Common myeloid progenitor, CD34-positive (primary cell): ENCODE measurements at places on chromosomes 3 and 15.
A peak's percentile ranks its signal among the peaks of the same experiment; 100 is the strongest.

GRCh38 chr3:177402533-177402932, 205.3 kb upstream of the TBL1XR1 start:
- no peak for DNase-seq

- peak; percentile 61 for DNase-seq
Observed at GRCh38 chr3:10248984-10249748, 907 bp downstream of the TATDN2 start.

GRCh38 chr15:59165726-59166125, 40.9 kb upstream of the LDHAL6B start:
- peak; percentile 4 for DNase-seq

DNA sequence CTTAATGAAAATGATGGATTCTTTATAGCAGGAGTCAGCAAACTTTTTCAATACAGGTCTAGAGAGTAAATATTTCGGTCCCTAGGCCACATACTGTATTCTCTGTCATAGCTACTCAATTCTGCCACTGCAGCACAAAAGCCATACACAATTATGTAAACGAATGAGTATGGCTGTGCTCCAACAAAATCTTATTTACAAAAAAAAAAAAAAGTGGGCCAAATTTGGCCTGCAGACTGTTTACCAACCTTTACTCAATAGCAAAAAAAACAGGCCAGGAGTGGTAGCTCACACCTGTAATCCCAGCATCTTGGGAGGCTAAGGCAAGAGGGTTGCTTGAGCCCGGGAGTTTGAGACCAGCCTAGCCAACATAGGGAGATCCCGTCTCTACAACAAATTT, 41.1 kb downstream of the TTBK2 start:
- no peak for DNase-seq

DNA sequence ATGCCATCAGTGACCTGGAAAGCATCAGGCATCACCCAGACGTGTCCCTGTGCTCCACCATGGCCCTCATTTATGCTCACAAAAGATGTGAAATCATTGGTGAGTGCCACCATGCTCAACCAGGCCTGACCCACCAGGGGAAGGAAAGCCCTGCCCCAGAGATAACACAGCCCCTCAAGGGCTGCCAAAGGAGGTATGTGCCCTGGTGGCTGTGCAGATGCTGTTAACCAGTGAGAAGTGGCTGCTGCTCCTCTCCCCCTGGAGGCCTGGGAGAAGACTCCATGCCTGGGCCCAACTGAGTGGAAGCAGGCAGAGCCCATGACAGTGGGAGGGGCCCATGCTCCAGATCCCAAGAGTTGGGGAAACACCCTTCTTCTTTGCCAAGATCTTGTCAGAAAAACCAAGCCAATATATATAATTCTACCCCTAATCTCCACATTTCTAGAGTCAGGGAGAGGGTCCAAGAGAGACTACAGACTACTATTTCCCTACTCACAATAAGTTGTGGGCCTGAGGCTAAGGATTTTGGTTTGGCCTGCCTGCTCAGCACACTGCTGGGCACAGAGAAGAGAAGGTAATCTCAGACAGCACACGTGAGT, 2.7 kb downstream of the TTC21A start:
- DNase-seq = peak; percentile 35

- DNase-seq = no peak
Observed at GRCh38 chr3:124770336-124771082, 40.3 kb downstream of the UMPS start.

DNA sequence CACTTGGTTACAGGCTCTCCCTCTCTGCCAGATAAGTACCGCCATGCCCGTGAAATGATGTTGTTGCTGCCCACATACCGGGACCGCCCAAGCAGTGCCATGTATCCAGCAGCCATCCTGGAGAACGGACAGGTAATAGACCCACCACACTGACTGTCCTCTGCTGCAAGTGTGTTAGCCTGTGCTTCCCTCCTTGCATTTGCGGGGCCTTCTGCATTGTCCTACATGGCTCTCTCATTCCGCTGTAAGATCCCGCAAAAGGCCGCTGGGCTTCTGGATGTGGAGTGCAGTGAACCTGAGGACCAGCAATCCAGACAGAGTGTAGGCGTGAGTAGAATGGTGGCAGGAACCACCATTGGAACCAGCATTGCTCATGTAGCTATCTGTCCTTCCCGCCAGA, 10.6 kb upstream of the MANF start:
- no peak for DNase-seq

- DNase-seq = no peak
Observed at GRCh38 chr15:31397851-31398661, 71.4 kb downstream of the KLF13 start.

DNA sequence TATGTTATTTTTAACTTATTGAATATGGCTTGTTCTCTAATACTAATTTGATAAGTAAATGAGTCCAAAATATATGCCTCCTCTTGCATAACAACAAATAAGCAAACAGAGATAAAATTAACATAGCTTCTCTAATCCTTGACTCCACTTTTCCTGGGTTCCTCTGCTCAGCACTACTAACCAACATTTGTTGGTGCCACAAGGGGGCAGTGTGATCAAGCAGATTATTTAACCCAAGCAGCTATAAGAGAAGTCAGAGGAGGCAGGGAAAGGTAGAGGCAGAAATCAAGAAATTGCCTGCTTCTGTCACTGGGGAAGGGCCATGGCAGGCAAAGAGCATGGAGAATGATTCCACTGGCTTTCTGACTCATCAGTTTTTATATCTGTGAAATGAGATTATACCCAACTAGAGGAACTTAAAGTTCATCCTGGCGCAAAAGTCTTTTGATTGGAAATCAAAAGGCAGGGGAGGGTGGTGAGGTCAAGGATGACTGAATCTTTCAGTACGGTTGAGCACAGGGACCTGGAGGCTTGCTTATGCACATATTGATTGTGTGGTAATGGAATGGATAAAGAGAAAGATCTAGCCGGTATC, 152.2 kb downstream of the IGSF11 start:
- peak; percentile 67 for DNase-seq

- no peak for DNase-seq
Observed at GRCh38 chr3:59609657-59610348, 560.0 kb upstream of the CFAP20DC start.

DNA sequence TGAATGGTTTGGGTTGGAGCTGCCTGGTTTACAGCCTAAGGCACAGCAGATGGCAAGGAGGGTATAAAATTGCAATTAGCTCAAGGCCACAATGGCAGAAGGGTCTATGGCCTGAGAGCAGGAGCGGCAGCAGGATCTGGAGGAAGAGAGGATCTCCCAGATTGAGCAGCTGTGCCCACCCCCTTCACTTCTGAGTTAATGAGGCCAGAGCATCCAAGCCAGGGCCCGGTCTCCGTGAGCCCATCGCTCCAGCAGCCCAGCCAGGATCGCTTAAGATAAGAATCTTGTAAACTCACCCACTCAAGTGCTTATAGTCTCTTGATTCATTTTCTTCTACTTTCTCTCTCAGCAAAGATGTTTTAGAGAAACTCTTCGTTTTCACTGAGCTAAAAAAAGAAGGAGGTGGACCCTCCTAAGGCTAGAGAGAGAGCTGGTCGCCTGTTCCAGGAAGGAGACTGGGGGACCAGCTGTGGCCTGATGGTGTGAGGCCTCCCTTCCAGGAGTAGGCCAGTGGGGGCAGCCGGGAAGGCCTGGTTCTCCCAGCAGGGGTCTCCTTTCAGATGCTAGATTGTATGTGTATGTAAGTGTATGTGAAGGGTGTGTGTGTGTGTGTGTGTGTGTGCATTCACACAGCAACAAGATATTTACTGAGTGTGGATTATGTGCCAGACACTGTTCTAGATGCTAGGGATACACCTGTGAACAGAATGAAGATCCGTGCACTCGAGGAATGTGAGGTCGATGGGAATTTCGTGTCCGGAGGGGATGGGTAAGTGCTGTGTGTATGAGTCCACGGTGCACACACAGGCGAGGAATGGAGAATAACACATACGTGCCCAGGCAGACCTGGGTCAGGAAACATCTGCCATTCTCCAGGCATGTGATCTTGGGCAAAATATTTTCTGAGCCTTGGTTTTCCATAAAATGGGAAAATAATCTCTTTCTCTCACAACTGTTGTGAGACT, 18.6 kb downstream of the MAGEF1 start:
- DNase-seq = no peak

GRCh38 chr3:137325170-137325569, 367.4 kb downstream of the IL20RB start:
- DNase-seq = no peak

DNA sequence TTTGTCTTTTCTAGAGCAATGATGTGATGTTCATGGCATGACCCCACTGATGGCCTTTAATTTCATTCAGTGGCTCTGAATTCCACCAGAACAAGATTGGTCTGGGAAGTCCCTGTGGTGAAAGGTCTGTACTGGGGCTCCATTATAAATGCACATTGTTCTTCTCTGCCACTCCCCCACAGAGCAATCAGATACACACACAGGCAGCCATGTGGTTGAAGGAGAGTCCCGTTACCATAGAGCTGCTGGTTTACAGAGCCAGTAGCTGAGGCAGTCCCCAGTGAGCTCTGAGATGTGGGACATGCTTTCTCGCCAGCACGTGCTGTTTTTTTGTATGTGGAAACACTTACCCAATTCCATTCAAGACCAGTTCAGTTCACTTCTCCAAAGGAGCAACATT, 172.7 kb upstream of the TRIM42 start:
- DNase-seq = no peak

DNA sequence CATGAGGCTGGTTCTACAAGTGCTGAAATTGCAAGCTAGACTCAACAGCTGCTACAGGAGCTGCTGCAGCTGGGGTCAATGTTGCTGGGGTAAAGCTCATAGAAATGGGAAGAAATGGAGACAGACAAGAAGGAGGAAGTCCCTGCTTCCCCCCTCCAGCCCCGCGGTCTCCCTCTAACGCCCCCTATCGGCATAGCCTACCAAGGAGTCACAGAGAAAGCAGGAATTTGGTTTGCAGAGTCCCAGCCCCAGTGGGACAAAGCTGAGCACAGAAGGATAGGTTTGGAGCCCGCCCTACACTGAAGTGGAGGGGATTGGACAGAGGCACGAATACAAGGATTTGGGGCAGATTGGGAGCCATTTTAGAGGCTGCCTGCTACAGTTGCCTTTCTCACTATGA, 176.9 kb upstream of the ANKRD28 start:
- no peak for DNase-seq

GRCh38 chr3:135165260-135165659, 370.2 kb downstream of the EPHB1 start:
- DNase-seq = no peak

DNA sequence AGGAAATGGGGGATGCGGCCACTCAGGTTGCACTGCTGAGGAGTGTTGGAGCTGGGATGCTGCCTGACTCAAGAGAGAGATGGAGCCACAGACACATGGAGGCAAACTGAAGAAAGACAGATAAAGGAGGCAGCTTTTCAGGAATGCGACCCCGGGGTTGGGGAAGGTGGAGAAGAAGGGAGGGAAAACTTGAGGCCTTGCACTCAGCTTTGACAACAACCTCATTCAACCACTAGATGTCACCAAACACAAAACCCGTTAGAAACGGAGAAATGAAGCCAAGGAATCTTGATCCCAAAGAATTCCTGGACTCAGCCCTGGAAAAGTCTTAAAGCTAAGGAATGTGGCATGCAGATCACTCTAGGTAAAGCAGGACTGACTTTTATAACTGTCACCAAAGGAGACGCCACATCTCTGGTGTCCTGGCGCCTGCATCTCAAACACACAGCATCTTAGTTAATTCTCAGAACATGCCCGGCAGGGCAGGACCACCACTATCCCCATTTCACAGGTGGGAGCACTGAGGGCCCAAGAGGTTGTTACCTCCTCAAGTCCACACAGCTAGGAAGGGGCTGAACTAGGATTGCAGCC, 59.6 kb upstream of the LMCD1 start:
- peak; percentile 21 for DNase-seq

- DNase-seq = no peak
Observed at GRCh38 chr3:43764056-43764455, 73.3 kb downstream of the ABHD5 start.

- DNase-seq = no peak
Observed at GRCh38 chr3:134291319-134292254, 40.9 kb upstream of the RYK start.
